ENCODE measurements at places on chromosomes 5 and 9.
A peak's percentile ranks its signal among the peaks of the same experiment; 100 is the strongest.

DNA sequence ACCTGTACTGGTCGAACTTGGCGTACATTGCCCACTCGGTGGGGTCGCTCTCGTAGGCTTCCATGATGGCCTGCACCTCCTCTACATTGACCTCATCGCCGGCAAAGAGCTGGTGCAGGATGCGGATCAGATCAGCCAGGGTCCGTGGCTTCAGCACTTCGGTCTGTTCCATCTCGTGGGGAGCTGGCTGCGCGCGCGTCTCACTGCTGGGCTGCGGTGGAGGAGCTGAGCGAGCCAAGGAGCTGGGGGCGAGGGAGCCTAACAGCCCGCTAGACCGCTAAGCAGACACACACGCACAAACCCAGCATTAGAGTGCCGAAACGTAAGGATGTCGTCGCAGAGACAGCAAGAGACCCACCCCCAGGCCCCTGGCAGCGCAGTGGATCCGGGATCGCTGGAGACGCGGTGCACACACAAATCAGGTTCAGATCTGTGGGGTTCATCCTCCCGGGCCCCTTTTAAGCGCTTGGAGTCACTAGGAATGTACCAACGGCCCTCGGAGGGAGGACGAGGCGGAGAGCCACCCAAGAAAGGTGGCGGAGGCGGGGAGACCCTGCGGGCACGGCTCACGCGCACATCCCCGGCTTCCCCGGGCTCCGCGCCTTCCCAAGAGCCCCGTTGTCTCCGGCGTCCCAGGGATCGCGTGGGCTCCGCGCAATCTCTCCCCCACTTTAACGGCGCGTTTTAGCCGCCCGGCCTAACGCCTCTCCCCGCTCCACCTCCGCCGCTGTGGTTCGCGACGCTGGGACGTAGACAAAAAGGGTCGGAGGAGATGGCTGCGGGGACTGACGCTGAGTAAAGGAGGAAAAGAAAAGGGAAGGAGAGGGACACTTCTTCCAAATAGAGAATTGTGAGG lies at the start of gene CDO1:
CDO1 (minus strand) TSS at position 434 of the 856 bp plus-strand sequence; CDS start at position 172, 262 bp downstream.
- peak; percentile 74 for DNase-seq

DNA sequence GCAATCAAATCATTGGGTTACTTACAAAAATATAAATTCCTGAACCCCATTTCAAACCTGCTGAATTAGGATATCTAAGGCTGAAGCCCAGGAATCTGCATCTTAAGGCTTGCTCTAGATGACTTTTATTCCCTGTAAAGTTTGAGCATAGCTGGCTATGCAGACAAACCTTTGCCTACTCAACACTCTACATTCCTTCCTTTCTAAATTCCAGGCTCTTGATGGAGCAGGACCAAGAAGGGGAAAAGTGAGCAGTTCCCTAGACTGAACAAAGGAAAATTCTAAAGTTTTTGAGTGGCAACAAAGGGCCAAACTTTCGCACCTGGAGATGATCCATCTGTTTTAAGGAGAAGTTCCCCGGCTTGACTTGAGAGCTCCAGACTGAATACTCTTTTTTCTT lies 9.8 kb upstream of the ADRA1B start:
- no peak for DNase-seq

- no peak for DNase-seq
These were observed 222.6 kb downstream of the ROR2 start for GRCh38 chr9:91727316-91727861.

GRCh38 chr9:113648048-113648447 lies 184.5 kb downstream of the RGS3 start:
- DNase-seq = no peak

DNA sequence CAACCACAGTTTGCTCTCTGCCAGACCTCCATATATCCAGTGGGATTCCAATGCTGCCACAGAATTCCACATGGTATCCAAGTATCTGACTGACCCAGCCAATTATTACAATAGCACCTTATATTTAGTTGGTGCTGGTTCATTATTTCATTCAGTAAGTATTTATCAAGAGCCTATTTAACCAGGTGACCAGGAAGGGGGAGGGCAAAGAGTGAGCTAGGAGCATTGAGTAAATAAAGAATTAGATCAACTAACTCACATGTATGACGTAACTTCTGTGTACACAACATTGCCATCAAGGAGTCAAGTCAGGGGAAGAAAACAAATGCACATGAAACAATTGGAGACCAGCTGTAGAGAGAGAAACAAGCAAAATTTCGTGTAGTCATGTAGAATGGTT lies 207.1 kb upstream of the PAPPA start:
- no peak for DNase-seq

- no peak for DNase-seq
These were observed 352.3 kb downstream of the TMEM161B start for GRCh38 chr5:87916320-87916719.

DNA sequence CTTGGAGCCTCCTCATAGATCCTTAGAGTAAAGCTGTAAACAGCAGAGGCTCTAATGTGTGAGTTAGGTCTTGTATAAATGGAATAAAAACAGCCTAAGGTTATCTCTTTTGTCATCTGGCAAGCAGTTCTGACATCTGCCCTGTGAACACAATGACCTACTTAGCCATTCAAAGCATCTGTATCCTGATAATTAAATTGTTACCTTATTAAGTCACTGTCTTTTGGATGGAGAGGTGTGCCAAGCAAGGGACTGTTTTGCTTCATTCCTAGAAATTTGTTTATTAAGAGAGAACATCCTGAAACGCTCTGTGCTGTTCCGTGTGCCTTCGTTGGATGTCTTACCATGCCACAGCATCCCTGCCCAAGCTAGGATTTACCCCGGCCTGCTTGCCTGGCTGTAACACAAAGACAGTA lies 1.5 kb downstream of the LSM11 start:
- DNase-seq = no peak

GRCh38 chr9:87013490-87013889 lies 66.2 kb upstream of the GAS1 start:
- no peak for DNase-seq

DNA sequence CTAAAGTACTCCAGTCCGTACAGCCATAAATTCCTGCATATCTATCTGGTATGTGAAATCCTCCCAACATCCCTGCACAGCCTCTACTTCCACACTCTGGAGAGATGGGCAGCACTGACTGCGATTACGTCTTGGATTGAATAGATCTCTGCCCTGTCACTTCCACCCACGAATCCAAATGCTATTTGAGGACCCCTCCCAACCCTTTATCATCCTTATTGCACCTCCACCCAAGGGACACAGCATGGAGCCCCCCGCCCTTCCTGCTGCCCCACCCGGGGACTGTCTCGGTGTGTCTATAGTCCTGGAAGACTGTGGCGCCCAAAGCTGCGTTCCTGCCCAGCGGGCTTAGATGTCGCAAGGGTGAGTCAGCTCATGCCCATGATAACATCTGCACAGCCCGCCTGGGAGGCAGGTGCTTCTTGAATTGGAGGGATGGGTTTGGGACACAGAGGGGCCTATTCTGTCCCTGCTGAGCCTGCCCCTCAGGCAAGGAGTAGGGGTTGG lies 105.7 kb upstream of the HAND1 start:
- no peak for DNase-seq

GRCh38 chr9:4237748-4238511 lies 61.9 kb downstream of the GLIS3 start:
- DNase-seq = no peak

DNA sequence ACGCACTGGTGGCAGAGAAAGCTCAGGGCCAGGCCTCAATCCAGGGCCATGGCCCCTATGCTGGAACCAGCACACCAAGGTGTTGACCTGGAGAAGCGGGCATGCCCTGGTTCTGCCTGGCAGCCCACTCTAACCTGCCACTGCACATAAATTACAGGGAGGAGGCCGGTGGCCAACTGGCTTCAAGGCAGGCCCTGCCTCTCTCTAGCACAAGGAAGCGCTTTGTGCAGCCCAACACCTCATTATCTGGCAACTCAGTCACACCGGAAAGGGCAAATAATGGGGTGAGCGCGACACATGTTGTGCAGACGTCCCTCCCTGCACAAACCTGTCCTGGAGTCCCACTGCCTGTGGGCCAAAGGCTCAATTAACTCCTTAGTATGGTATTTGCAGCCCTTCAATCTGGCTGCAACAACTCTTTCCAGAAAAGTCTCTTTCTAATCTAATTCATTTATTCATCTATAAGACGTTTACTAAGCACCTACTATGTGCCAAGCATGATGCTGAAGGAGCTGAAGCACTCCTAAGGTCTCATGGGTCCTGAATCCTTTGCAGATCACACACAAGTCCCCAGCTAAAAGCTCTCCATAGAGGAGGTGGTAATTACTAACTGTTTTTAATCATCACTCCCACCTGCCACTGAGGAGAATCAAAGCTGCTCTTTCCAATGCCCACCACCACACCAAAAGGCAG lies 24.9 kb downstream of the SHB start:
- DNase-seq = no peak

DNA sequence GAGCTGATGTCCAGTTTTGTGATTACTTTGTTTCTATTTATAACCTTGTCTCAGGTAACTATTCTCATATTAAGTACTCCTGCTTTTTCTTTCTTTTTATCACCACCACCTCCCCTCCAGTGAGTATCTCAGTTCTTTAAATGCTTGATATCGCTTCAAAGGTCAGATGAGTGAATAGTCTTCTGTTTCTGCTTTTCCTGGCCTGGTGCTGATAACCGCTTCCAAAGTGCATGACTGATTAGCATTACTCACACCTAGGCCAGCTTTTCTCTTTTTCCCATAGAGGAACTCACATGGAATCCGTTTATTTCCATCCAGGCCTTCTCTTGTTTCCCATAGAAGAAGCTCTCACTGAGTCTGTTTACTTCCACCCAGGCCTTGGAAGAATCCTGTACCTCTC lies 3.2 kb downstream of the SLC36A1 start:
- DNase-seq = no peak

- no peak for DNase-seq
These were observed 34.3 kb downstream of the MRPL36 start for GRCh38 chr5:1765141-1765879.

GRCh38 chr9:18698992-18699391 lies 225.0 kb downstream of the ADAMTSL1 start:
- DNase-seq = no peak

Measured in NCI-H526 (cell line).